Posterior vena cava (tissue), 2 donors: ENCODE measurements at places on chromosomes 7 and 10. TPM values are rescaled to one million over a fixed set of nuclear protein-coding genes. Genes with fewer than 3 reads are reported as not detected.
A peak's percentile ranks its signal among the peaks of the same experiment; 100 is the strongest.

Gene PPP1R17
- total RNA-seq, result not detected

Gene FXYD4
- not detected for total RNA-seq

Gene ZPBP
- total RNA-seq, result not detected

Gene ETV1
- total RNA-seq, result 9.2 TPM

Gene ACTR3C
- total RNA-seq, result 1.7 TPM

Gene CH25H
- total RNA-seq, result 0.93 TPM

Gene ADRA2A
- total RNA-seq, result 6.6 TPM

Gene CFAP58
- 0.86 TPM for total RNA-seq

DNA sequence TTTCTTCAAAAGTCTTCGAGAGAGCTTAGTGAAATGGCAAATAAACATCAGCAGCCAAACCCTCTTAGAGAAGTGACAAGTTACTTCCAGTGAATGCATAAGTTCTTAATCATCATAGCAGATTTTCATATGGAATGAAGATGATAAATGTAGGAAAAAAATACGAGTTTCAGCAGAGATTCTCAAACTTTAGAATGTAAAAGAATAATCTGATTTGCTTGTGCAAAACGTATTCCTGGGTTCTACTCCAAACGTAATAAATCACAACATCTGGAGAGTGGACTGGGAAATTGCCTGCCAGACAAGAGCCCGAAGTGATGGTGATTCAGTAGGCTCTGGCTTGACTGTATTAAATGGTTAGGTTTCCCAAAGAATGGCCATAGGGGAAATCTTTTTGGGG is 62.2 kb downstream of the AKR1E2 start:
- no peak for DNase-seq

- no peak for DNase-seq
Measured at GRCh38 chr10:53754596-53755250, 982.1 kb upstream of the MBL2 start.

GRCh38 chr7:55898287-55898686 is 11.0 kb downstream of the ZNF713 start:
- DNase-seq, result no peak

- no peak for DNase-seq
Measured at GRCh38 chr10:32307609-32308008, 39.3 kb downstream of the EPC1 start.

GRCh38 chr7:50210706-50211115 is 93.8 kb upstream of the IKZF1 start:
- no peak for DNase-seq

DNA sequence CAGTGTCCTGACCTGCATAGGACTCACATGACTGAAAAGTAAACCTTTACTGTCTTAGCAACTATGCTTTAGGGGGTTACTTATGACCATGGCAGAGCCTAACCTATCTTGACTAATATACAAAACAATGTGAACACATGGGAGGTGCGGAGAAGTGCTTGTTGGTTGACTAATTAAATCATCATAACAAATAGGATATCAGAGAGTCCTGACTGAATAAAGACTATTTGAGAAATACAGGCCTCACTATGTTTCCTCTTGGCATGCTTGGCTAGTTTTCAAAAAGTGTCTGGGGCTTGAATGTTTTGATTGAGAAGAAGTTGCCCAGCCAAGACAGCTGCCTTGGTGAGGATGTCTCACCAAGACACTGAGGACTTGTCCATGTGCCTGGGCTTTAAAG is 104.4 kb upstream of the PHYHIPL start:
- no peak for DNase-seq

DNA sequence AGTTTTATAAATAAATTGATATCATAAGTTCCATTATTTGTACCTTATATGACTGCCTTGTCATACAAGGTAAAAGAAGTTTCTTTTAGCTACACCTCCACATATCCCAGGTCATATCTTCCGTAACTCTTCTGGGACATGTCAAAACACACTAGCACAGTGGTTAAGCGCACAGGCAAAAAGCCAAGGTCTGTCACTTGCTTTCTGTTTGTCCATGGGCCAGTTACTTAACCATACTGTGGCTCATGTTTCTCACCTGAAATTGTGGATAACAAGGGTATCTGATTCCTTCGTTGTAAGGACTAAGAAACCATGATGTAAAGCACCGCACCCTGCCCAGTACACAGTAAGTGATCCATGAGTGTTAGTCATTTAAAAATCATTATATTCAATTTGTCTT is 56.2 kb downstream of the SEMA3D start:
- no peak for DNase-seq

- DNase-seq, result no peak
Measured at GRCh38 chr10:128567551-128567950, 441.3 kb upstream of the MKI67 start.

DNA sequence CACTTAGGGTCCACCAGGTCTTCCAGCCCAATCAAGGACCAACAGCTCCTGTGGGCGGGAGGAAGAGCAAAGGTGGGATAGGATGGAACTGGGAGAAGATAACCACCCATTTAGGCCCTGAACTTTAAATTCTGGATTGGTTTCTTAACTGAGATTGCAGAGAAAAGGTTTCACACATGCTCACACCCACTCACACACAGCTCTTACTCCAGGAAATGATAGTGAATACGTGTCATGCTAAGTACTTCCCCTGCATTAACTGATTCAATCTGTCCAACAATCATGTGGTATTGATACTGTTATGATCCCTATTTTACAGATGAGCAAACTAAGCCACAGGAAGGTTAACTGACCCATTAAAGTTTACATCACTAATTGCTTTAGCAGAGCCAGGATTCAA is 4.6 kb upstream of the CYP3A4 start:
- no peak for DNase-seq

DNA sequence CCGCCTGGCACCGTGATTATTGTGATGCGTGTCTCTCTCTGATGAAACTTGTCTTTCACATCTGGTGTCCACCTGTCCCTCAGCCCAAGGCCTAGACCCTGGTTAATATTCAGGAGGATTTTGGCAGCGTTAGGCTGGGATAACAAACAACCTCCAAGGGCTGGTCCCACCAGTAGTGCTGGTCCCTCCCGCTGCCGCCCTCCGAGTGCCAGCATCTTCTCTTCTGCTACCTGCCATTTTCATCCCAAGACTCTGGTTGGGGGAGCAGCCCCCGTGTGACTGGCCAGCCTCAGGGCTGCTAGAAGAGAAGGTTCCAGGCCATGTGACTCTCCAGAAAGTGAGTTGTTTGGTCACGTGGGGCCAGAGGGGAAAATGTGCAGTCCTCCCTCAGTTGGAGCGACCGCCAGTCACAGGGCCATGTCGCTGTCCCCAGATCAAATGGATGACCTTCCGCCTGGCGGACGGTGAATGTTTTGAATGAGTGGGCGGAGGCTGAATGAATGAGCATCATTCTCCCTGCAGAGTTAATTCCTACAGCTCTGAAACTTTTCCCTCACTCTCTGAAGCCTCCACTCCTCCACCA is 479.9 kb upstream of the FOXK1 start:
- DNase-seq, result no peak

DNA sequence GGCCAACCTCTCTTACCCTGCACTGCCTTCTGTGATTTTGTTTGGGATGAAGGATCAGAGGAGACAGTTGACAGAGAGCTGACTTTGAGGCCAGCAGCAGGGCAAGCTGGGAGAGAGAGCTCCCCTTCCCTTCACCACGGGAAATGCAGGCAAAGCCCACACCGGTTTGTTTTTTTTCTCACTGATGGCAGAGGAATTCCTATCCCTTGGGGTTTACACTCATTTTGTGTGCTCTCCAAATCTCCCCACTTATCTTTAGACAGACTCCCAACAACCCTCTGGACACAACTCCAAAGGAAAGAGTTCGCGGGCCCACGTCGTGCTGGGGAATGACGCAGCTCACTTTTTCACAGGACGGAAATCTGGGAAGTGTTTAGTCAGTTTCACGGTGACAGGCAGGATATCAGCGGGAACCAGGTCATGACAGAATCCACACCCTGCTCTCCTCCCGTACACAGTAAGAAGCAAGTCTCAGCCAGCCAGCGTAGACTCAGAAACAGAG is 68.3 kb upstream of the FAM171A1 start:
- peak; percentile 86 for DNase-seq

DNA sequence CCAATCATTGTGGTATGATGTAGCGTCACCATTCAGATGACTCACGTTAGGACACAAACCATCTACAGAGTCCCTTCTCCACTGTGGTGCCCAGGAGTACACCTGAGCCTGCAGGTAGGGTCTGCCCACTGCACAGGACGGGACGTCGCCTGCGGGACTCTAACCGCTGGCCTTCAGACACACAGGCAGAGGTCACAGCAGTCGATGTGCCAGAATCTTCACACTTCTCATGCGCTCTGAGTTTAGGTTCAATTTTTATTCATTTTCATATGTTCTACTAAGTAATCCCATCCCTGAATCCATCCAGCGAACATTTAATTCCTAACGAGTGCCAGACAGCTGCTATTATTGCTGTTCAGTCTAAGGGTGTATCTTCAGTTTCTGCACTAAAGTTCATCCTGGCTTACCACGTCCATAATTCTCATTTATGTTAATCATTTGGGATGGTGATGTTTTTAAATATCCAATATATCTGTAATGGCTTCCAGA is 73.3 kb downstream of the CXCL12 start:
- DNase-seq, result no peak

GRCh38 chr10:92407305-92408016 is 116.5 kb downstream of the MARCHF5 start:
- DNase-seq, result no peak

GRCh38 chr10:130748409-130749057 is 563.0 kb downstream of the TCERG1L start:
- DNase-seq, result peak; percentile 76

GRCh38 chr7:46841248-46841647 is 740.7 kb downstream of the TNS3 start:
- DNase-seq, result no peak
